ENCODE measurements at places on chromosomes 7 and 10. TPM values are rescaled to one million over a fixed set of nuclear protein-coding genes. Genes with fewer than 3 reads are reported as not detected.
A peak's percentile ranks its signal among the peaks of the same experiment; 100 is the strongest.

GRCh38 chr10:29687421-29688164 lies 52.8 kb upstream of the SVIL start:
- no peak for DNase-seq

DNA sequence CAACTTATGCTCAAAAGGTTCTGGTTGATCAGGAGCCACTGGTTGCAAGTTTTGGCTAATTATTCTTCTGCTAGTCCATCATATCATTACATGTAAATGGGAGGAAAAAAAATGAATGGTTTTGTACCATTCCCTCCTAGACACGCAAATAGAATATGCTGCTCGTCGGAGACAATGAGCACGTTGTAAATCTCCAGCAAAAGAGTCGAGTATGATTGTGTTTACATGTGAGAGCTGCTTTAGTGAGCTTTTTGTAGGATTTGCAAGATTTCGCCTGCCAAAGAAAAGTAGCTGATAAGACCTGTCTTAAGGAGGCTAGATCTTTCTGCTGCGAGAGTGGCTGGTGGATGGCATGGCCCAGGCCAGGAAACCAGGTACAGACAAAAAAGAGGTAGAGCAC lies 109.0 kb downstream of the ZMYND11 start:
- no peak for DNase-seq

- DNase-seq, result no peak
Observed at GRCh38 chr10:131872827-131873375, 27.9 kb upstream of the PPP2R2D start.

GRCh38 chr7:37531225-37531624 lies 82.6 kb upstream of the ELMO1 start:
- DNase-seq, result no peak

DNA sequence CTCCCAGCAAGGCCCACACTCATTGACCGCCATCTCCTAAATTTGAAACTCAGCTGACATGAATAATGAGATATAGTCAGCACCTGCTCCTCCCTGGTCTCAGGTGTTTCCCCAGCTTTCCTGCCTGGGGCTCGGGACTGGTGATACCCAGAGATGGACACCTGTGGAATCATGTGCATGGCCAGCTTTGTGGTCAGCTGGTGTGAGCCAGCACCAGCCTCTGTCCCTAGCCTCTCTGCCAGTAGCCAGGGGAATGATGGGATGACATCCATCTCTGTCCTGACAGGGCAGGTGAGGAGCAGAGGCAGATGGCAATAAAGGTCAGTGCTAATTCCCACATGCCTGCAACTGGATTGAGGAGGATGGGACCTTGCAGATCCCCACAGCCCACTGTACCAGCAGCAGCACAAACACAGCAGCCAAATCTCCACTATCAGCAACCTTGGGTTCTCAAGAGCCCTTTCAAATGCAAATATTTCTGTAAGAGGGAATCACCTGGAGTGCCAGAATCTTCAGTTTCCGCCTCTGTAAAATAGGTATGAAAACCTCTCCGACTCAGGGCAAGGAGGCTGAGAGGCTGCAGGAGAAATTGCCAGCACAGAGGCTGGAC lies 329.2 kb upstream of the ZMIZ1 start:
- no peak for DNase-seq

- no peak for DNase-seq
Observed at GRCh38 chr10:103842605-103843004, 12.8 kb downstream of the SH3PXD2A start.

DNA sequence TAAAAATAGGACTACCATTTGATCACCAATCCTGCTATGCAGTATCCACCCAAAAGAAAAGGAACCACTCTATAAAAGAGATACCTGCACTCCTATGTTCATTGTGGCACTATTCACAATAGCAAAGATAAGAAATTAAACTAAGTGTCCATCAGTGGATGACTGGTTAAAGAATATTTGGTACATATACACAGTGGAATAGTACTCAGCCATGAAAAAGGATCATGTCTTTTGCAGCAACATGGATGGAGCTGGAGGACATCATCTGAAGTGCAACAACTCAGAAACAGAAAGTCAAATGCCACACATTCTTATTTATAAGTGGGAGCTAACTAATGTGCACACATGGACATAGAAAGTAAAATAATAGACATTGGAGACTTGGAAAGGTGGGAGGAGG lies 116.4 kb downstream of the PFKFB3 start:
- DNase-seq, result no peak

GRCh38 chr10:6795541-6795940 lies 215.5 kb upstream of the PRKCQ start:
- no peak for DNase-seq

DNA sequence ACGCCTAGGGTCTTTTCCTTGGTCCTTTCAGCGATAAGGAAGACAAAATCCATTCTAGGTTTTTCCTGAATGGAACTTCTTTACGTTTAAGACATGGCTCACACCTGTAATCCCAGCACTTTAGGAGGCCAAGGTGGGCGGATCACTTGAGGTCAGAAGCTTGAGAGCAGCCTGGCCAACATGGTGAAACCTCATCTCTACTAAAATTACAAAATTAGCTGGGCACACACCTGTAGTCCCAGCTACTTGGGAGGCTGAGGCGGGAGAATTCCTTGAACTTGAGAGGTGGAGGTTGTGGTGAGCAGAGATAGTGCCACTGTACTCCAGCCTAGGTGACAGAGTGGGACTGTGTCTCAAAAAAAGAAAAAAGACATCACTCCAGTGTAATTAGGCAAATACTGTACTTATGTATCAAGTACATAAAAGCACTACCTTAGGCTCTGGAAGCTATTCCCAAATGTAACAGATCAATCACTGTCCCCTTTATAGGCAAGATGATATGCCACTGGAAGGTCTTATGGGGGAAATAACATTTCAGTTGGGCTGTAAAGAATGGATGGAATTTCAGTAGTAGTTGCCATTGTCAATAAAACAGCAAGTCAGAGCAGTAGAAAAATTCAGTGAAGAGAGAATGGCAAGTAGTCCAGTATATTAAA lies 5.7 kb downstream of the STK17A start:
- DNase-seq, result no peak

- DNase-seq, result peak; percentile 52
Observed at GRCh38 chr10:16049050-16049449, 188.7 kb upstream of the MINDY3 start.

Gene WNT8B
- total RNA-seq, result not detected

Gene NKX1-2
- total RNA-seq, result not detected

Gene LAMTOR4
- total RNA-seq, result 171 TPM

Gene CCDC7
- 19.7 TPM for total RNA-seq
